ENCODE measurements at places on chromosomes 11 and 22.

- no peaks in the 10 kb centered on the region for H3K36me3 ChIP-seq
- DNase-seq = no peak
- no peaks in the 10 kb centered on the region for H3K27me3 ChIP-seq
- no peak overlapping the region for H3K4me3 ChIP-seq
These were observed 35.8 kb downstream of the CSTPP1 start for GRCh38 chr11:46972343-46972742.

DNA sequence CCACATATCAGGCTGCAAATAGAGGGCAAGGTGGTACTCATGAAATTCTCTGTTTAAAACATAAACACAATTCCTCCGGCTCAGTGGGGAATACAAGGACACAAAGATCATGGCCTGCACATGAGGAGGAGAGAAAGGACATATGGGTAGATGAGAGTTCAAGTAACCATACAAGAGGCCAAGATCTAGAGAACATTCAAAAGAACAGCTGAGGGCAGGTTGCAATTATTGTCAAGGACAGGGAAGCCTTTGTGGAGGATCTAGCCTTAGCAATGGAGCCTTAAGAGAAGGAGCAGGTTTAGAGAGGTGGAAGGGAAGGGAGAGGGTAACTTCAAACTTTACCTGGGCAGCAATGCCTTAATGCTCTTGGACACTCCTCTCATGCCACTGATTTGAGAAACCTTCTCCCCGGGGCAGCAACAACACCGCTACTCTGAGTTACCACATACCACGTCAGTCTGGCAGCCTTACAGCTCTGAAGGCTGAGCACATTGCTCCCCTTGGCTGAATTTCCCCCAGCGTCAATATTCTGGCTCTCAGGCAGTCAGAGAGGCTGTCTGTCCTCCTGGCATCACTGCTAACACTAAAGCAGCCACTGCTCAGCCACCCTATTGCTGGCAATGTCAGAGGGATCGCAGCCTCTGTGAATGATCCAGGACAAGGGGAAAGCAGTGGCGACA, 55.5 kb downstream of the CLPB start:
- no peaks in the 10 kb centered on the region for H3K27me3 ChIP-seq
- H3K27ac ChIP-seq = no peak overlapping the region
- no peaks in the 10 kb centered on the region for H3K4me1 ChIP-seq
- no peaks in the 10 kb centered on the region for H3K36me3 ChIP-seq
- H3K4me3 ChIP-seq = no peak overlapping the region

DNA sequence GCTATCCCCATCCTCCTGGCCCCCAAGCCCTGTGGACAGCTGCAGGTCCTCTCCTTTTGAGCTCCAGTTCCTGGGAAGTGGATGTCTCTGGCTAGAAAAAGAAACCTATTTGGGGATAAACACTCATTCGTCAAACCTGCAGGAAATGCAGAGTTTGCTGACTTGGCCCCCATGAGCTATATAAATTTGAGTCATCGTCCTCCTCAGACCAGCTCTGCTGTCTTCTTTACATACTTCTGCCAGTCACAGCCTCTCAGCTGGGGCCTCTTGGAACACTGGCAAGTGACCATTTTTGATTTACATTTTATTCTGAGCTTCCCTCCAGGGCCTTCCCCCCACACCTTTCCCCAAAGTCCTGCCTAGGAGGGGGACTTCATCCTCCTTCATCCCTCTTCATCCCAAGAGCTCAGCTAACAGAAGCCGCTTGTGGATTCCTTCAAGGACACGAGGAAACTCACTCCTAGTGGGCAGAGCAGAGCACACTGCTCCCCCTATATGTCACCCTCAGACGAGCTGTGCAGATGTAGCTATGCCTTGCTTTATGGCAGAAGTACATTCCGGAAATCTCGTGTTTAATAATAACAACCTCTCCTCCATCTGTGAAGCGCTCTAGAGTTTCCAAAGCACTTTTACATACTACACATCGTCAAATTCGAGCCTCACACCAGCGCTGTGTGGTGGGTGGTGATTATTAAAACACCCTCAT, 131.8 kb downstream of the FEZ1 start:
- no peak overlapping the region for H3K27ac ChIP-seq
- no peaks in the 10 kb centered on the region for H3K27me3 ChIP-seq
- no peak overlapping the region for H3K4me3 ChIP-seq

GRCh38 chr22:49551446-49551845, 276.2 kb downstream of the BRD1 start:
- H3K4me3 ChIP-seq = no peak overlapping the region
- H3K27me3 ChIP-seq = no peaks in the 10 kb centered on the region
- no peak for DNase-seq
- H3K27ac ChIP-seq = no peak overlapping the region

DNA sequence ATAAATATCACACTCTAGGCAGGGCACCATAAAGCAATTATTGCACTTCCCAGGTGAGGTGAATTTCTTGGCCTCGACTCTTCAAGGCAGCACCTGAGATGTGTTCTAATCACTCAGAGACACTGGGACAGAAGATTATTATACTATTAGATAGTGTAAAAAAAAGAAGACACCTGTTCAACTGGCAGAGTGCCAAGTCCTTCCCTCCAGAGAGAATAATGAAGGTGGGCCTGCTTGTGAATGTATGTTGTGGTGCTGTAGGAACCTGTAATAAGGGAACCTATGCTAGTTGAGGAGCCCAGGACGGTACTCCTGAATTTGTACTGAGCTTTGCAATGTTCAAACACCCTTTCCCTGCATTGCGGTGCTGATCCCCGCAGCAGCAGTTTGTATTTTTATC, 107.5 kb downstream of the NXPE2 start:
- no peak overlapping the region for H3K4me3 ChIP-seq
- no peaks in the 10 kb centered on the region for H3K36me3 ChIP-seq
- H3K27me3 ChIP-seq = no peaks in the 10 kb centered on the region
- no peaks in the 10 kb centered on the region for H3K4me1 ChIP-seq
- DNase-seq = no peak
- no peak overlapping the region for H3K27ac ChIP-seq

DNA sequence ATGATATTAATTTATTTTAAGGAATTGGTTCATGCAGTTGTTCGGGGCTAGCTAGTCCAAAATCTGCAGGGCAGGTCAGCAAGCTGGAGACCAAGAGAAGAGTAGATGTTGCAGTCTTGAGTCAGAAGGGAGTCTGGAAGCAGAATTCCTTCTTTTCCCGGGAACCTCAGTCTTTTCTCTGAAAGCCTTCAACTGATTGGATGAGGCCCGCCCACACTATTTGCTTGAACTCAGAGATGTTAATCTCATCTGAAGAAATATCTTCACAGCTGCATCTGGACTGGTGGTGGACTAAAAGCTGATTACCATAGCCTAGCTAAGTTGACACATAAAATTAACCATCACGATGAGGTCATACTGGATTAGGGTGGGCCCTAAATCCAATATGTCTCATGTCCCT, 122.2 kb downstream of the COMMD9 start:
- H3K36me3 ChIP-seq = no peaks in the 10 kb centered on the region
- no peak overlapping the region for H3K27ac ChIP-seq
- no peak for DNase-seq
- no peaks in the 10 kb centered on the region for H3K27me3 ChIP-seq
- H3K4me1 ChIP-seq = peaks cover 11% of the 10 kb centered on the region

DNA sequence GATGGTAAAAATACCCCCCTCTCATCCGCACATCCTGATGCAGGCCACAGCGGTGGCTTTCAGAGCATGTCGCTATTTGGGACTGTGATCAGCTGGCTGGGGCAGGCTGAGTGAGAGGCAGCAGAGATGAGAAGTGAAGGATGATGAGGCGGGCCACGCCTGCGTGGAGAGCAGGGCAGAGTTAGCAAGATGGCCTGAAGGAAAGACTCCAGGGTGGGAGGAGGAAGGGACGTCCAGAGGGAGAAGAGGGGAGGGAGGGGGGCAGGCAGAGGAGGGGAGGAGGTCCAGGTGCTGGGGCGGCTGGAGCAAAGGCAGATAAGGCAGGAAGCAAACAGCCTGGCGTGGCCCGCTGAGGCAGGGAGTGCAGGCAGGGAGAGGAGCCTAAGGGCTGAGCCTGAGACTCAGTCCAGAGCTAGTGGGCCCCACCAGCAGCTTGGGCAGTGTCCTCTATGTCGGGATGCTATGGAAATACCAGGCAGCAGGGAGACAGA, 29.1 kb downstream of the LRFN4 start:
- H3K36me3 ChIP-seq = no peaks in the 10 kb centered on the region
- H3K27ac ChIP-seq = no peak overlapping the region
- DNase-seq = no peak
- no peak overlapping the region for H3K4me3 ChIP-seq
- no peaks in the 10 kb centered on the region for H3K27me3 ChIP-seq
- peaks cover 7% of the 10 kb centered on the region for H3K4me1 ChIP-seq

GRCh38 chr11:103202048-103202651, 92.9 kb downstream of the DYNC2H1 start:
- H3K27me3 ChIP-seq = no peaks in the 10 kb centered on the region
- no peaks in the 10 kb centered on the region for H3K4me1 ChIP-seq
- no peak overlapping the region for H3K27ac ChIP-seq

Measured in GM23338 (cell line).